ENCODE measurements at places on chromosomes 7 and 10. TPM values are rescaled to one million over a fixed set of nuclear protein-coding genes. Genes with fewer than 3 reads are reported as not detected.
A peak's percentile ranks its signal among the peaks of the same experiment; 100 is the strongest.

GRCh38 chr10:125694883-125695282, 11.9 kb upstream of the TEX36 start:
- DNase-seq: no peak

DNA sequence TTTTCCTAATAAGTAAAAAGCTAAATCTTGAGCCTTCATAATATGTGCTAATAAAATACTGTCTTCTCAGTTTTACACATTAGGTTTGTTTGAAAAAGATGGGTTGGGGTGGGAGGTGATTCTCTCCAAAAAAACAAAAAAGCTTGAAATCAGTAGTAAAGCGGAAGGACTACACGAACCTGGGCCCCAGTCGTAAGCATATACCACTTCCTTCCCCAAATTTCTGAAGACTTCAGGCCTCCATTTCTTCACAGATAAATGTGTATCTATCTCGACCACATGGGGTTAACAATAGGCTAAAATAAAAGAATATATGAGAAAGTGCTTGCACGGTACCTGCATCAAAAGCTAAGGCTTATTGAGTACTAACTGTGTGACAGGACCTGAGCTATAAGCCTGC, 51.6 kb upstream of the PAX2 start:
- no peak for DNase-seq

GRCh38 chr7:130432886-130433285, 7.9 kb downstream of the CEP41 start:
- DNase-seq: no peak

DNA sequence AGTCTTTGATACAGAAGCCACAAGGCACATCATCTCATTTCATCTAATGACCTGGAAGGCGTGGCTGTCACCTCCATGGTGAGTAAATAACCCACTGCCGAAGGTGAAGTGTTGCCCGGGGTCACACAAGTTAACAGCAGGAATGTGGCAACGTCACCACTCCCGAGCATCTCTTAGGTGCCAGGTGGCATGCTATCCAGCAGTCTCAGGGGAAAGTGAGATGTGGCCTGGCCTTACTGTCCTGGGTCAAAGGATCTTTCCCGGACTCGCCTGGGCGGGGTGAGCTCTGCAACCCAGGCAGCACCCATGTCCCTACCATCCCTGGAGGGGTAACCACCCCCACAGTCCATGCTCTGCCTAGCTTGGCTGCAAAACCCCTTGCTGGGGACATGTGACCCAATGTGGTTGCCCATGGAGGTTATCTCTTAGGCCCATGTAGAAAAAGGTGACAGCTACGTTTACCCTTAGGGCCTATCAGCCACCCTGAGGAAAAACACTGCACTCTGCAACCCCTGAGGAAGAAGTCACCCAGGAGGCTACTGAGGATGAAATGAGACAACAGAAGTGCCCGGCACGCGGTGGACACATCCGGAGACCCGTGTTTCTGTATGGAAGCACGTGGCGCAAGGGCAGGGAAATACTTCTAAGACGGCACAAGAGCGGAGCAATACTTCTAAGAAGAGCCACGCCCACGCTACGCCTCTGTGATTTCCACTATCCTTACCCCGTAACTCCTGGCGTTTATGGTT, 52.0 kb downstream of the BAIAP2L1 start:
- DNase-seq: no peak

- no peak for DNase-seq
These were observed 261.0 kb downstream of the HDAC9 start for GRCh38 chr7:18756378-18757050.

- peak; percentile 63 for DNase-seq
These were observed 462.4 kb downstream of the DNAJB6 start for GRCh38 chr7:157799076-157799685.

NKX6-2 gene
- total RNA-seq: not detected

TLL2 gene
- total RNA-seq: not detected

KLF14 gene
- 0.23 TPM for total RNA-seq

EPHB6 gene
- 11.9 TPM for total RNA-seq
